Stimulated activated naive CD4-positive, alpha-beta T cell treated with Interleukin-2 at 50 U/mL for 16 hours (primary cell): ENCODE measurements at places on chromosomes 3 and 15.

DNA sequence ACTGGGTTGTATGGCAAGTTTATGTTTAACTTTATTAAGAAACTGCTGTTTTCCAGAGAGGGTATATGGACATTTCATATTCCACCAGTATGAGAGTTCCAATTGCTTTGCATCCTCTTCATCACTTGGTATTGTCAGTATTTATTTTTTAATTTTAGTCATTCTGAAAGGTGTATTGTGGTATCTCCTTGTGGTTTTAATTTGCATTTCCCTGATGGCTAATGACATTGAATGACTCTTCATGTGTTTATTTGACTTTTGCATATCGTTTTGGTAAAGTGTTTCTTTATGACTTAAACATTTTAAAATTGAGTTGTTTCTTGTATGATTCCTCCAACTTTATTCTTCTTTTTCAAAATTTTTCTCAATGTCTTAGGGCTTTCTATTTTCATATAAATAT, 44.4 kb downstream of the IL1RAP start:
- DNase-seq, result no peak

DNA sequence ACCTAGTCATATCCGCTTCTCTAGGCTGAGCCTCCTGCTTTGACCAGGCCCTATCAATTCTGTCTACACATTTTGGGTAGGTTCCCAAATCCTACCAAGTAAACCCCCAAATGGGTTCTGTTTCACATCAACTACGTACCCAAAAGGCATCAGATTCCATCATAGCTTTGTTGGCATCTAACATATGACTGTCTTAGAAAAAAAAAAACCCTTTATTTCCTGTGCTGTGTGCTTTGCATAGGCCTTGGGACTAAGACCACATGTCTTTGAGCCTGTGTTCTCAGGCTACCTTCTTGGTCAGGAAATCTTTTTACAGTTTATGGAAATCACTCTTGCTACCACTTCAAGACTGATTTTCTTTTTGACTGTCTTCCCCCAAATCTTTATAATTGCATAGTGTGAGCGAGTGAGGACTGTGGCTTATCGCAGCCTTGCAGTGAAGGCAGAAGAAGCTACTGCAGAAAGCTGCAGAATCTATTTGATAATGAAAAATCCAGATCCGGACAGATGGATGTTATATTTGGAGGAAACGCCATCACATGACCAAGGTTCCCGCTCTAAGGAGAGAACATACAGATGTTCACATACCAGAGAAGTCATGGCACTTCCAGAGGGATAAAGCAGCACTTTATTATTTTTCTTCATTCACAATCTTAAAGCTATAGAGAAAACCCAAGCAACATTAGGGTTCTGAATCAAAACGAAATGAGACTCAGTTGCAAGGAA, 111.2 kb downstream of the EOMES start:
- no peak for DNase-seq

GRCh38 chr3:54830658-54831057, 97.2 kb downstream of the LRTM1 start:
- no peak for DNase-seq

- no peak for DNase-seq
Measured at GRCh38 chr15:70348581-70349344, 251.0 kb upstream of the TLE3 start.

- DNase-seq, result no peak
Measured at GRCh38 chr15:90597577-90597976, 67.9 kb downstream of the CRTC3 start.

DNA sequence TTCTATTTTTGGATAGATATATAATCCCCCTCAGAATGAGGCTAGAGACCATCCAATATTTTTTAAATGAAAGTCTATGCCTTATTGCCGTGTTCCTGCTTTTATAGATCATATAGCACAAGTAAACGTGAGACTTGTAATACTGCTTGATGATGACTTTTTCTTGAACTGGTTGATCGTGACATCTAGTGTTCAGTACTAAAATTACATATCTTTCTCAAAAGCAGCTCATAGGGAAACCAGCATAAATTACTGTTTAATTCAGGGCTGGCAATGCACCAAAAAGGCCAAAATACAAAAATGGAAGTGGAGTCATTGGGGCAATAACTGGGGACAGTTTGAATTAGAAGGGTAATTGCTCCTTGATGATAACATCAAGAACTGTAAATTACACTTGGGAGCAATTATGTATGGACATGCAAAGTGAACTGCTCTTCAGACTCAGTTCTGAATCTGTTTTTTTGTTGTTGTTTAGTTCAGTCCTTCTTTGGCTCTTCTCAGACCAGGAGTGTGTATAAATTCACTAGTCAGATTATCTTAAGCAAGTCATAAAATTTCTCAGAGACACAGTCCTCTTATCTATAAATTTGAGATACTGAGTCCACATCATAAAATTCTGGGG, 325.3 kb downstream of the THSD4 start:
- DNase-seq, result no peak
